IPS-NIHi11 (cell line): ENCODE measurements at places on chromosomes 12 and 14.

- DNase-seq = no peak
Observed at GRCh38 chr14:76941946-76942805, 86.3 kb downstream of the IRF2BPL start.

- no peak for DNase-seq
Observed at GRCh38 chr12:39626033-39626814, 6.6 kb upstream of the ABCD2 start.

- no peak for DNase-seq
Observed at GRCh38 chr12:12088147-12088546, 17.4 kb downstream of the BCL2L14 start.

GRCh38 chr14:69985463-69985862 is 106.2 kb downstream of the SMOC1 start:
- no peak for DNase-seq

DNA sequence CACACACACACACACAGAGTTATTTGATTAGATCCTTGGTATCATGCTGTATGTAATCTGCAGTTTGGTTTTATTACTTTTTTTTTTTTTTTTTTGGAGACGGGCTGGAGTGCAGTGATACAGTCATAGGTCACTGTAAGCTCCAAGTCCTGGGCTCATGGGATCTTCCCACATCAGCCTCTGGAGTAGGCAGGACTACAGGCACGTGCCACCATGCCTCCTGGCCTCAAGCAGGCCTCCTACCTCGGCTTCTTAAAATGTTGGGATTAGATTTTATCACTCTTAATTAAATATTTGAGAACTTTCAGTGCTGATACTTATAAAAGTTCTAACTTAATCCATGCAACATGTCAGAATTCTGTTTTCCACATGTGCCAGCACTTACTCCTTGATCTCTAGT is 31.3 kb upstream of the PSEN1 start:
- DNase-seq = no peak

DNA sequence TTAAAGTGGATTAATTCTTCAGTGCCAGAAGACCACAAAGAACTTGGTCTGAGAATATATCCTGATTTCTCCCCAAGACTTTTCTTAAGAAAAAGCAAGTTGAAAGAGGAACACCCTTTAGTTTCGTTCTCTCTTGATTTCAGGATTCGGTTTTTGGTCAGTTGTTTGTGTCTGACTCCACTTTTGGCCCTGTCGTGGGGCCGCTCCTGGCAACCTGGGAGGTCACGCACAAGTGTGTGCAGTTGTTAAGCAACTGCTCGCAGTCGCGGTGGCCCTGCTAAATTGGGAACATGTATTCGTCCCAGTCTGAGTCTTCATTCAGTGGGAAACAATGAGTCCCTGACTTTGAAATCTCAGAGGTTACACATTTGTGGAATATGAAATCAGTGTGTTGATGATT is 68.7 kb downstream of the RGS6 start:
- DNase-seq = no peak

DNA sequence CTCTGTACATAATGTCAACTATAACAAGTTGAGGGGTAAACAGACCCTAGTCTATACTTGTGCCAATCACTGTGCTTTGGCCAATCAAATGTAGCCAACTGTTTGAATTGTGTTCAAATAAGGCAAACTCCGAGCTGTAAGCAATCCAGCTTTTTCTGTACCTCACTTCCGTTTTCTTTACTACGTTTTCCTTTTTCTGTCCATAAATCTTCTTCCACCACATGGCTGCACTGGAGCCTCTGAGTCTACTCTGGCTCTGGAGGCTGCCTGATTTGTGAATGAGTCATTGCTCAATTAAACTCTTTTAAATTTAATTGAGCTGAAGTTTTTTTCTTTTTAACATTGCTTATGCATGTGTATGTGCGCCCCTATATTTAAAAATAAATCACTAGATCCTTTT is 29.7 kb downstream of the CLEC1A start:
- no peak for DNase-seq

GRCh38 chr14:52110441-52111086 is 41.7 kb upstream of the NID2 start:
- no peak for DNase-seq

GRCh38 chr12:25054783-25055144 is 105.9 kb upstream of the BCAT1 start:
- DNase-seq = no peak

- DNase-seq = peak; percentile 33
Observed at GRCh38 chr12:131872154-131873051, 22.0 kb upstream of the ULK1 start.

GRCh38 chr12:10147714-10148403 is 17.9 kb upstream of the CLEC7A start:
- DNase-seq = no peak

DNA sequence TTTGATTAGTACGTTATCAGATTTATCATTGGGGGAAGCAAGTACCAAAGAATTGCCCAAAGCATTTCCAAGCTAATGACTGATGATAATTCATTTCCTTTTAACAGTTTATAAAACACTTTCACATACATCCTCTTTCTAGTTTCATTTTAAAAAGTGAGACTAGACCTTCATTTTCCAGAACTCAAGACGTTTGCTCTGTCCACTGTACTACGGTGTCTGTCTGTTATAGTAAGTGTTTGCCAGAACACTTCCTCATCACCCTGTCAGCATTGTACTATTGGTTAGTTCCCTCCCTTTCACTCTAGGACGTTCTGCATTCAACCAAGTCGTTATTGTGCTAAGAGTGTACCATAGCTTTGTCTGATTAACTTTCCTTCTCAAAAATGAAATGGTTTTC is 81.7 kb upstream of the TMEM263 start:
- no peak for DNase-seq

GRCh38 chr12:52977170-52977569 is 28.3 kb downstream of the KRT18 start:
- no peak for DNase-seq

DNA sequence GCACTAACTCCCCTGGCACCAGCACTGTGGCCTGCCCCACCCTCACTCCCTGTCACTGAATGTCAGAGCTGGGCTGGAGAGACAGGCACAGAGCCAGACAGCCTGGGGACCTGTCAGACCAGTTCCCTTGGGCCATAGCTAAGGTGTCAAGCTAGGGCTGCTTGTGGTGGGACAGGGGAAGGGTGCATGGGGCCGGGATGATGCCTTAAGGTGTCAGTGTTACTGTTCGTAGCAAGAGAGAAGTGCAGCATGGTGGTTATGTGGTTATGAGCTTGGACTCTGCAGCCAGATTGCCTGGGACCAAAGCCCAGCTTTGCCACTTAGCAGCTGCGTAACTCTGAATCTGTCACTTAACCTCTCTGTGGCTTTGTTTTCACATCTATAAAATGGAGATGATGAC is 3.8 kb downstream of the RAPGEF3 start:
- DNase-seq = no peak

- DNase-seq = no peak
Observed at GRCh38 chr14:30597504-30597903, 24.6 kb upstream of the SCFD1 start.

DNA sequence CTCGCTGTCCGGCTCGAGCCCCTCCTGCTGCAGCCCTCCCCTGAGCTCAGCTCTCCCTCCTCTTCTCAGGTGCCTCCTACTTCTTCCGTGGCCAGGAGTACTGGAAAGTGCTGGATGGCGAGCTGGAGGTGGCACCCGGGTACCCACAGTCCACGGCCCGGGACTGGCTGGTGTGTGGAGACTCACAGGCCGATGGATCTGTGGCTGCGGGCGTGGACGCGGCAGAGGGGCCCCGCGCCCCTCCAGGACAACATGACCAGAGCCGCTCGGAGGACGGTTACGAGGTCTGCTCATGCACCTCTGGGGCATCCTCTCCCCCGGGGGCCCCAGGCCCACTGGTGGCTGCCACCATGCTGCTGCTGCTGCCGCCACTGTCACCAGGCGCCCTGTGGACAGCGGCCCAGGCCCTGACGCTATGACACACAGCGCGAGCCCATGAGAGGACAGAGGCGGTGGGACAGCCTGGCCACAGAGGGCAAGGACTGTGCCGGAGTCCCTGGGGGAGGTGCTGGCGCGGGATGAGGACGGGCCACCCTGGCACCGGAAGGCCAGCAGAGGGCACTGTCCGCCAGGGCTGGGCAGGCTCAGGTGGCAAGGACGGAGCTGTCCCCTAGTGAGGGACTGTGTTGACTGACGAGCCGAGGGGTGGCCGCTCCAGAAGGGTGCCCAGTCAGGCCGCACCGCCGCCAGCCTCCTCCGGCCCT is 22.8 kb downstream of the MMP17 start:
- DNase-seq = no peak

DNA sequence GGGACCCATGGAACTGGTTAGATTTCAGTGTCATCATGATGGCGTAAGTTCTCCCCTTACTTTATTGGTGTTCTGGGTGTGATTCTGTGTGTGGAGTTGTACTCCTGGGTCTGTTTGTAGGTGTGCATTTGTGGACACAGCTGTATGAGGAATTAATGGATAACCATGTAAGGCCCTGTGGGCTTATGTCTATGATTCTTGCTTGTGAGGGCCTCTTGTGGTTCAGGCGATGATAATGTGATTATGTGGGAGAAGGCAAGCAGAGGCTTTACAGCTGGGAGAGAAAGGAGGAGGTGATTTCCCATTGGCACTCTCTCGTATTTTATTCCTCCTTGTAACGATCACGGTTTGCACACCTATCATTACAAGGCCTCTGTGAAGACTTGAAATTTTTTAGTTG is 96.1 kb downstream of the SCN8A start:
- no peak for DNase-seq

DNA sequence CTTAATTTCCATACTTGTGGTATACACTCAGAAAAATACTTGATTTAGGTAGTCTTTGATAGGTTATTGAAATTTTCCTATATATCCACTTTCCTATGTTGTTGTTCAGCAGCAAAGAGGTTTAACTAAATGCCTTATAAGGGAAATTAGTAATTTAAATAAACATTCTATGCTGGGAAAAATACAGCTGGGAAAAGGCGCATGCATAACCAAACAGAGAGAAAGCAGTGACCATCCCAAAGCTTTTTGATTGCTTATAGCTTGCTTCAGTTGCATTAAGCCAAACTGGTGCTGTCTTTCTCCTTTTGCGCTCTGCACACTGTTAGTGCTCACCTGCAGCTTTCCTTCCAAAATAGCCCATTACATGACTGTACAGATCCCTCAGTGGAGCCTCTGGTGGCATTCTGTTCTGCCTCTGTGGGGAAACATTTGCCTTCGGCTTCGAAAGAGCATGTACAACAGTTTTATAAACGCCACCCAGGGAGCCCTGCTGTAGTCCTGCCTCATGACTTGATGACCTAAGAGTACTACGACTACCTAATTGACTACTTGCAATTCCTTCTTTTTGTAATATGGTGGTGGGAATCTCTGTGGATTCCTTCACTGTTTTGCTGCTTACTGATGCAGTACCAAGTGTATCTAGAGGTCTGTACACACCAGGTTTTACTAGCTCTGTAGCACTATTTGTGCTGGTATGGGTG is 120.8 kb downstream of the RALGAPA1 start:
- DNase-seq = no peak

GRCh38 chr12:47722941-47723631 is 2.2 kb downstream of the ENDOU start:
- no peak for DNase-seq

DNA sequence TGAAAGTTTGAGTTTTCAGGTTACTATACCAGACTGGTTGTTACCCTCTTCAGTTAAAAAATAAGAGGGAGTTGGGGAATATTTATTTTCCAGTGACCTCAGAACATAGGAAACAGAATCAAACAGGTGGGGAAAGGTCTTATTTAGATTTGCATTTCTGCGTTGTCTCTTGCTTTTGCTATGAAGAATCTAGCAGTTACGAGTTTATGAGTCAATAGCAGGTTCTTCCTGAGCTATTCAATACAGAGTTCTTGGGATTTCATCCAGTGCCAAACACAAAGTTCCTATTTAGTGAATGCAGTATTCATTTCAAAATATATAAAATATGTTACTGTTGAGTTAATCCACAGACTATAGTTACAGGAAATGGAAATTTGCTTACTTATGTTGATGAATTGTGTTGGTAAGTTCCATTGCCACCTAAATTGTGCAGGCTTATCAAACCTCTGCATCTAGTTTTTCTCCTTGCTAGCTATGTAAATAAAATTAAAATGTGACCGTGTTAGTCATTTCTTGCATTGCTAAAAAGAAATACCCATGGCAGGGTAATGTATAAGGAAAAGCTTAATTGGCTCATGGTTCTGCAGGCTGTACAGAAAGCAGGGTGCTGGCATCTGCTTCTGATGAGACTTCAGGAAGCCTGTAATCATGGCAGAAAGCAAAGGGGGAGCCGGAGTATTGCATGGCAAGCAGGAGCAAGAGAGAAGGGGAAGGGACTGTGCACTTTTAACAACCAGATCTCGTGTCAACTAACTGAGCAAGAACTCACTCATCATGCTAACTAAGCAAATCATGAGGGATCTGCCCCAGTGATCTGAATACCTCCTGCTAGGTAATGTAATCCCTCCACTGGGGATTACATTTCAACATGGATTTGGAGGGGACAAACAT is 110.2 kb downstream of the KTN1 start:
- DNase-seq = no peak

- DNase-seq = peak; percentile 91
Observed at GRCh38 chr14:75561013-75561432, 17.4 kb upstream of the FLVCR2 start.

DNA sequence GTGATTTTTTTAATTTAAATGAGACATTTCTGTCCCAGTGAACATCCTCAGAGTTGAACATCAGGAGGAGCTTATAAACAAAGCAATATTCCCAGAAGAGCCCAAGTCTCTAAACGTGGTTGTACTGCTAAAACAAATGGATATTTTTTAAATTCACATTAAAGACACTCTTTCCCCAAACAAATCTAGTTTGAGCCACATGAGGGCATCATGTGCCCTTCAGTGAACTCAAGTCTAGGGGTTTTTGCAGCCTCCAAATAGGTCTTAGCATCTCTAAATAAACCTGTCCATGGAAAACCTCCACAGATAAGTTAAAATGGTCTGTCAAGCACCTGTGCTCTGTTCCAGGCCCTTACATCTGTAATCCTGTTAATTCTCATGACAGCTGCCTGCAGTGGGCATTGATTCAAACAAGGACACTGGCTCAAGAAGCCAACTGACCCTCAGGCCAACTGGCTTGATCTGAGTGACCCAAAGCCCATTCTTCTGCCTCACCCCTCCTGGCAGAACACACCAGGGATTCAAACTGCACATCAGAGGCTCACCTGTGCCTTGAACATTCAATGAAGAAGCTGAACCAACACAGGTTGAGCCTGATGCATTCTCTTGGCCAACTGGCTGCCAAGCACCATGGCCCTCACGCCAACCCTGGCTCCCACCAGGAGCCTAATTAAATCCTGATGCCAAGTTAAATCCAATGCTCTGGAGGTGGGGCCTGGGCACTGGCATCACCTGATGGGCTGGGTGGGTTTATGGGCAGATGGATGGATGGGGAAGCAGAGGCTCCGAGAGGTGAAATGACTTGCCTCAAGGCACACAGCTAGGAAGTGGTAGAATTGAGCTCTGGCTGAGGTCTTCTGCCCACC is 8.6 kb downstream of the ISCU start:
- DNase-seq = no peak

DNA sequence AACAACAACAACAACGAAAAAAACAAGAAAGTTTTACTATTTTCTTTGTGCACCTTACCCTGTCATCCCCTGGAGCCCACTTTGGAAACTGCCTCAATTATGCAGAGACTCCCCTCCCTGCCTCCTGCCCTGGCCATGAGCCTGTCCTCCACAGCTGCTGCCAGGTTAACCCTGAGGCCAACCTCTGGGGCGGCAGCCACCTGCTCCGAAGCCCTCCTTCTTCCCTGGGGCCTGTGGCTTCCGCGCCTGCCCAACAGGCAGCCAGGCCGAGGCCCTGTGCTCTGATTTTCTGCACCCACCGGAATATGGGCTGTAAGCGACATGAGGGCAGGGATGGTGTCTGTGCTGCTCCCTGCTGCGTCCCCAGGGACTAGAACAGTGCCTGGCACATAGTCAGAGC is 183.0 kb downstream of the CALM1 start:
- no peak for DNase-seq
